Central memory CD8-positive, alpha-beta T cell (primary cell): ENCODE measurements at places on chromosomes 3 and 15.

DNA sequence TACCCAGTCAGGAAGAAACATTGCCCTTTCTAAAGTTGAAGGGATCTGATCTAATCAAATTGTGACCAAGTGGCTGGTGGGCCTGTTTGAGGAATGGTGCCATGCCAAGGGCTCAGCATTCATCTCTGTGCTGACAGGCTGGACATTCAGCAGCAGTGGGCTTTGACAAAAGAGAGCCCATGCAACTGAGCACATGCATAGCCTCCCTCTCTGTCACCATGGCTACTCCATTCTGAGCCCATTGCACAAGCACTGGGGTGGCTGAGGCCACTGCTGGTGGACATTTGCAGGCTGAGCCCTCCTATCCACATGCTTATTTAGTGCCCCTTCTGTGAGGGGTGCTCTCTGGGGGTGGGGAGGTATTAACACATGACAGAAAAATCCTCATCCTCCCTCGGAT, 28.6 kb upstream of the TNFSF10 start:
- H3K4me1 ChIP-seq = no peaks in the 10 kb centered on the region
- no peak overlapping the region for H3K27ac ChIP-seq

- H3K36me3 ChIP-seq = no peaks in the 10 kb centered on the region
- H3K27ac ChIP-seq = no peak overlapping the region
- DNase-seq = no peak
- H3K4me3 ChIP-seq = no peak overlapping the region
Measured at GRCh38 chr3:126696701-126697267, 7.3 kb upstream of the CHCHD6 start.

DNA sequence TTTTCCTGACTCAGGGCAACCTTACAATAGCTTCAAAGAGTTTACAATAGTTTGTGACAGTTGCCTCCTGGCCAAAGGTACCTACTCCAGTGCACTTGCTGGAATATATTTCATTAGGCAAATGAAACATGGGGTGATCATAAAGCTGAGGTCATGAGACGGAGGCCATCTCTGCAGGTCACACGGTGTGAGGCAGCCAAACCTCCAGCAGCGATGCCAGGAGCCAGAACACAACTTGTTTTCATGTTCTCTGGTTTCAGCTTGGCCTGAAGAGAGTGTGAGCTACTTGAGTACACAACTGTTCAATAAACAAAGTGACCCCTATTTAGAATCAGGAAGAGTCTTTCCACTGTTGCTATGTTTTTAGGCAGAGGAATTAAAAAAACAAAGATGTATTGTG, 42.7 kb upstream of the PYGO1 start:
- H3K27ac ChIP-seq = no peak overlapping the region
- no peak for DNase-seq
- H3K27me3 ChIP-seq = peaks cover 15% of the 10 kb centered on the region
- no peaks in the 10 kb centered on the region for H3K36me3 ChIP-seq
- no peaks in the 10 kb centered on the region for H3K4me1 ChIP-seq
- no peak overlapping the region for H3K4me3 ChIP-seq

- no peak overlapping the region for H3K4me3 ChIP-seq
- no peak overlapping the region for H3K27ac ChIP-seq
- H3K36me3 ChIP-seq = no peaks in the 10 kb centered on the region
- DNase-seq = no peak
- peaks cover 20% of the 10 kb centered on the region for H3K4me1 ChIP-seq
Measured at GRCh38 chr3:97974996-97975395, 2.8 kb upstream of the RIOX2 start.

- no peak overlapping the region for H3K4me3 ChIP-seq
- H3K4me1 ChIP-seq = no peaks in the 10 kb centered on the region
- no peaks in the 10 kb centered on the region for H3K36me3 ChIP-seq
Measured at GRCh38 chr3:179528772-179529171, 34.0 kb upstream of the ACTL6A start.

- no peaks in the 10 kb centered on the region for H3K4me1 ChIP-seq
- no peaks in the 10 kb centered on the region for H3K36me3 ChIP-seq
- H3K27ac ChIP-seq = no peak overlapping the region
- no peak overlapping the region for H3K4me3 ChIP-seq
Measured at GRCh38 chr15:36609793-36610192, 30.4 kb downstream of the CDIN1 start.
